ENCODE measurements at places on chromosomes 11 and 22. TPM values are rescaled to one million over a fixed set of nuclear protein-coding genes. Genes with fewer than 3 reads are reported as not detected.
A peak's percentile ranks its signal among the peaks of the same experiment; 100 is the strongest.

DNA sequence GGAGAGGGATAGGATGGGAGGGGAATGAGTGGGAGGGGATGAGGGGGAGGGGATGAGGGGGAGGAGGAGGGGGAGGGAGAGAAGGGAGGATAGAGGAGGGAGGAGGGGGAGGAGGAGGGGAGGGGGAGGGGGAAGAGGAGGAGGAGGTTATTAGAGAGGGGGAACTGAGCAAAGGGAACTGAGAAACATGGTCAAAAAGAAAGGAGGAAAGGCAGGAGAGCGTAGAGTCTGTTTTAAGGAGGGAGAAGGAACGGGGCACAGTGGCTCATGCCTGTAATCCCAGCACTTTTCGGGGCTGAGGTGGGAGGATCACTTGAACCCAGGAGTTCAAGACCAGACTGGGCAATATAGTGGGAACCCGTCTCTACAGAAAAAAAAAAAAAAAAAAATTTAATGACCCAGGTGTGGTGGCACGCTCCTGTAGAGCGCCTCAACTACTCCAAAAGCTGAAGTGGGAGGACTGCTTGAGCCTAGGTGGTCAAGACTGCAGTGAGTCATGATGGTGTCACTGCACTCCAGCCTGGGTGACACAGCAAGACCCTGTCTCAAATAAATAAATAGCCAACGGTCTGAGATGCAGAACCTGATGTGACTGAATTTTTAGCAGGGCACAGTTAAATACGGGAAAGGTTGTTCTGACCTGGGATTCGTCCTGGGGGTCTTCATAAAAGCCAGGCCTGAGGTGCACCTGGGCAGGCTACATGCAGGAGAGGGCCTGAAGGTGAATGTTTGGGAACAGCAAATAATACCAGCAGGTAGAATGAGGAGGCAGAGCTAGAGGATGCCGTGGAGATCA lies 4.0 kb downstream of the B3GNT6 start:
- DNase-seq: no peak

DNA sequence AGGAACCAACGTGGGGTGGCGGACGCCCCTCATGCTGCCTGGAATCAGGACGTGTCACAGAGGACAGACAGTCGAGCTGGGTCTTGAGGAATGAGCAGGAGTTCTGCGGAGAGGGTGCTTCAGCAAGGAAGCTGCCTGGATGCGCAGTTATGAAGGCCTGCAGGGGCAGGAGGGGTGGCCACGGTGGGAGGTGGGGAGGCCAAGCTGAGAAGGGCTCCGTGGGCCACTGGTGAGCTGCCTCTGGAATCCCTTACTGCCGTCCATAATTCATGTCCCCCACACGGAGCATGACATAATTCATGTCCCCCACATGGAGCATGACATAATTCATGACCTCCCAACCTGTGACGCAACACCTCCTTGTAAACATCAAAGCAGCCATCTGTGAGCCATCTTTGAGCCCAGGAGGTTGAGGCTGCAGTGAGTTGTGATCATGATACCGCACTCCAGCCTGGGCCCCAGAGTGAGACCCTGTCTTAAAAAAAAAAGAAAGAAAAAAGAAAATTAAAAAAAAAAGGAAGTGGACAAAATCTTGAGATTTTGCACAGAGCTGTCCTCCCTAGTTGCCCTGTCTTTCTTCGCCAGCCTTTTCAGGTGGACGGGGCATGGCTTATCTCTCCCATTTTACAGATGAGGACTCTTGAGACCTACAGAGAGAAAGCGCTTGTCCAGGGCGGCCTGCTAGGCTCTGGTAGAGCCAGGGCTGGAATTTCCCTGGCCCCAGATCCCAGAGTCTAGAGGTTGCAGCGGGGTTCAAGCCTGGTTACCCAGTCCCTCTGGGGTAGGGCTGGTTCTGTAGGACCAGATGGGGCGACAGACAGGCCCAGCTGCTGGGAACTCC lies 24.3 kb upstream of the PICK1 start:
- peak; percentile 14 for DNase-seq

TSPAN18 gene
- 17.0 TPM for total RNA-seq

TEX54 gene
- not detected for total RNA-seq

BTG4 gene
- total RNA-seq: not detected

KDM4E gene
- not detected for total RNA-seq
